Pancreas (tissue), 10 donors: ENCODE measurements at places on chromosomes 4 and X. TPM values are rescaled to one million over a fixed set of nuclear protein-coding genes. Genes with fewer than 3 reads are reported as not detected.

DNA sequence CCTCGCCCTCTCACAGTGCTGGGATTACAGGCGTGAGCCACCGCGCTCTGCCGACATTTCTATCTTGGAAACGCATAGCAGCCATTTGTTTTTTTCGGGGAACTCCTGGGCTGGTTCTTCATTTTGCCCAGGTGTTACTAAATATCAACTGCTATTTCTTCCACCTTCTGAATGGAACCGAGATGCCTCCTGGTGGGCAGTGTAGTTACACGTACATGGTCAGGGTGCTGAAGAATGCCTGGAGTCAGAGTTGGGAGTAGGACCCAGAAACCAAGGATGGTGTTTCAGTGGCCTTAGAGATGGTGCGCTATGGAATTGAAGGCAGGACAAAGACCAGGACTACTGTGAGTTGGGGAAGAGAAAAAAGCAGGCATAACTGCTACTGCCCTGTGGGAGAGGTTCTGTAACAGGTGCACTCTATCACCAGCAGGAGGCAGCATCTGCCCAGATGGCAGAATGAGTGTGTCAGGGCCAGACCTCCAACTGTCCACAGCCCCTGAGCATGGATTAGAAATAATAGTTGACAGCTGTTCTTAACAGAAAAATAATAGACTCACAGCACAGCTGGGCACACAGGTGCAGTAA lies 81.7 kb downstream of the ZC4H2 start:
- no peaks in the 10 kb centered on the region for H3K36me3 ChIP-seq
- no peak overlapping the region for H3K27ac ChIP-seq
- no peaks in the 10 kb centered on the region for H3K4me1 ChIP-seq
- DNase-seq = no peak

DNA sequence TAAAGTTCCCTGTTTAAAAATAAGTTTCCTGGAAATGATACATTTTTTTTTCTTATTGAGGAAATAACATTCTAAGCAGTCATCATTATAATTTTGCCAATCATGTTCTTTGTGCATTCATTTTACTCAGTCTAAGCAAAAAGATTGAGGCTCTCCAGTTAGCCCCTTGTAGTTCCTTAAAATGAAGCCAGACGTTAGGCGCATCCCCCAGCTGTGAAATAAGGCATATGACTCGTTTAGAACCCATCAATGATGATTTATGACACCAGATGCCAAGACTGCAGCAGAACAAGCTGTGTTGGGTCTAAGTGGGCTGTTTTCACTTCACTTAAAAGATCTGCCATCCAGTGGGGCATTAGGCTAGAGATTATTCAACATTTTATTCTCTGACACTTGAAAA lies 17.0 kb downstream of the PDGFC start:
- H3K36me3 ChIP-seq = no peaks in the 10 kb centered on the region
- DNase-seq = no peak
- H3K27ac ChIP-seq = peak overlapping the region; percentile 4

GRCh38 chr4:182715548-182715947 lies 201.6 kb downstream of the DCTD start:
- H3K4me1 ChIP-seq = no peaks in the 10 kb centered on the region
- DNase-seq = no peak
- no peak overlapping the region for H3K27ac ChIP-seq
- no peaks in the 10 kb centered on the region for H3K27me3 ChIP-seq

NWD2 gene
- polyA plus RNA-seq = 0.11 TPM

DNA sequence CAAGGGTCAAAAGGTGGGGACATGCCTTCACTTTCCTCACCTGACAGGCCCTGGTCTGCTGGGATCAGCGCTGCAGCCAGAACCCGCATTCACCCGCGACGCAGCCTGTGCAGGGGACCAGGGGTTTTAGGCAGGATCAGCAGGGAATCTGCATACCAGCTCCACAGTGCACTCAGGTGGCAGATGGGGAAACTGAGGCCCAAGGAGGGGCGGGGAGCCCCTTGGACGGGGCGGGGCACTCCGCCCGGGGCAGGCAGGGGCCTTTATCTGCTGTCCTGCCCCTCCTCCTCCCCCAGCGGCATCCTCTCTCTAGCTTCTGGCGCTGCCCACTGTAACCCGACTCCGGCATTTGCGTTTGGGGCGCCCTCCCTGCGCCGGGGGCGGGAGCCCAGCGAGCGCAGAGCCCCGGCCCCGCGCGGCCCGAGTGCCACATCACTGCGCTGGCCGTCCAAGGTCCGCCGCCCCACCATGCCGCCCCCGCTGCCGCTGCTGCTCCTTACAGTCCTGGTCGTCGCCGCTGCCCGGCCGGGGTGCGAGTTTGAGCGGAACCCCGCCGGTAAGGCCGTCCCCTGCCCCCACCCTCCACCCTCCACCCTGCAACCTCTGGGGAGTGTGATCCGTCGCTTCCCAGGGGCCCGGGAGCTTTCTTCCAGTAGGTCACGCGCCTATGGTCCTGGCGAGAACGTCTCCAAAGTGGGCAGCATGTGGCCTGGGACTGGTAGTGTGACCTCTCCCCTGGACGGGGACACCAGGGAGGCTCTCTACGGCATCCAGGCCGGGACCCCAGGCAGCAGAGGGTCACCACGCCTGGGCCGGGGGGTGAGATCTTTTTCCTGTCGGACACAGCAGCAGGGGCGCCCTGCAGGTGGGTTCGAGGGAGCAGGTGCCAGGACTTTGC lies at the start of gene CPZ:
TSS of gene CPZ (plus strand) at position 400 of the 898 bp plus-strand sequence. CDS start at position 469, 69 bp downstream.
- H3K27me3 ChIP-seq = peaks cover 17% of the 10 kb centered on the region
- DNase-seq = no peak
- H3K27ac ChIP-seq = no peak within 1 kb of the TSS
- H3K4me1 ChIP-seq = no peaks in the 10 kb centered on the region
- peak within 1 kb of the TSS; percentile 10 for H3K4me3 ChIP-seq
- H3K36me3 ChIP-seq = no peaks in the 10 kb centered on the region

- H3K4me1 ChIP-seq = no peaks in the 10 kb centered on the region
- no peak overlapping the region for H3K27ac ChIP-seq
- H3K27me3 ChIP-seq = no peaks in the 10 kb centered on the region
- no peaks in the 10 kb centered on the region for H3K36me3 ChIP-seq
- H3K4me3 ChIP-seq = no peak overlapping the region
These were observed 64.7 kb upstream of the BTC start for GRCh38 chr4:74858921-74859562.

DNA sequence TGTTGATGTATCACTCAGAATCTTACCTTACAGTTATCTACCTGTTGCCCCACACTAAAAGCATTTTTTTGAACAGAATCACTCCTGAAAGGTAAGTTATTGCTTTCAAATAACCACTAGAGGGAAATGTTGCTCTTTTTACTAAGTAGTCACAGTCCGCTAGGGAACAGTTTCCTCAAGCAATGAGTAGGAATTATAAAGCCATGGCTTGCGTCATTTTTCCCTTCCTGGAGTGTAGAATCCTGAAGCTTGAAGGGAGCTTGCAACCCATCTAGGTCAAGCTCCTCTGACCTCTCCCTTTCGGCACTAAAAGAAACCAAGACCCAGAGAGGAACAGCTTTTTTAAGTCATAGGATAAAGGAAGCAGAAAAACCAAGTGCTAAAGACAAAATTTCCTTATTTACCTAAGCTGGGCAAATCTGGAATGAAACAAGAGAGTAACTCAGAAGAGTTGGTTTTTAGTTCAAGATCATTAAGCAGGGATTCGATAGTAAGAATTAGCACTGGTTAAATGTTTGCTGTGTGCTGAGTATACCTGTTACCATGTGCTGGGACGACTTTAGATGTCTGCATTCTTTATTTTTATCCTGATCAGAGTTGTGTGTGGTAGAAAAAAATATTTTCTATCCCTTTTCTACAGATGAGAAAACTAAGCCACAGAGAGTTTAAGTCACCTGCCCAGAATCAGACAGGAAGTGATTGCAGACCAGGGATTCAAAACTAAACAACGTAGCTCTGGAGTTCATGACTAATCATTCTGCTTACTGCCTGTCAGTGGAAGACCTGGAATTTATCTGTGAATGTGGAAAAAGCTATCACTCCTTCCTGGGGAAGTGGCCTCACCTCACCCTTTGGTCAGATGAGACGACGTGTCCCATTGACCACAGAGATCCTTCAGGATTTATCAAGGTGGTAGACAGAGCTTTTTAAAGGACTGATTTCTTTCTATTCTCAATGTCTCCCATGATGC lies 631.5 kb downstream of the RAB28 start:
- H3K36me3 ChIP-seq = no peaks in the 10 kb centered on the region
- H3K4me3 ChIP-seq = no peak overlapping the region
- H3K27me3 ChIP-seq = peaks cover 14% of the 10 kb centered on the region
- H3K27ac ChIP-seq = no peak overlapping the region
- no peaks in the 10 kb centered on the region for H3K4me1 ChIP-seq

GRCh38 chr4:7197910-7198309 lies 5.6 kb downstream of the SORCS2 start:
- no peak overlapping the region for H3K4me3 ChIP-seq
- no peak overlapping the region for H3K27ac ChIP-seq
- peaks cover 6% of the 10 kb centered on the region for H3K27me3 ChIP-seq
- peak; percentile 43 for DNase-seq
- no peaks in the 10 kb centered on the region for H3K36me3 ChIP-seq

DNA sequence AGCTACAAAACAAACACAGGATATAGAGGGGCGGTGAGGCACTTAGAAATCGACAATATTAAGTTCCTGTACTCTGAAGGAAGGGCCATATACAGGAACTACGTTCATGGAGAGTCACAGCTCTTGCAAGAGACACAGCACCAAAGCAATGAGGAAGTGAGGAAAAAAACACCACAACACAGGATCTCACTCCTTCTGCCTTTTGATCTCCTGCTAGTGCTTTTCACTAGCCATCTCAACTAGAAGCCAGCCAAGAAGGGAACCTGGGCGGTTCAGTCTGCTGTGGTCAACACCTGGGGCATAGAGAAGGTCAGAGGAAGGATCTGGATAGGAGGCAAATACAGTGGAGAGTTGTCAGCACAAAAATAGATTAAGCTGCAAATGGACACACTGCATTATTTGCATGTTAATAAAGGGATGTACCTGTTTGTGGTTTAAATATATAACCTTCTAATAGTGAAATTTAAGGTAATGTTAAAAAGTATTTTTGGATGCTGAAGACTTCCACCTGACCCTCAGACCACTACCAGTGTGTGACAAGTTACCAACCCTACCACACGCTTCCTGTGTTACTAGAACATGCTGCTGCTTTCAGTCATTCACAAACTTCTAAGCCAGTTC lies 104.6 kb downstream of the DTHD1 start:
- H3K27me3 ChIP-seq = no peaks in the 10 kb centered on the region
- H3K36me3 ChIP-seq = no peaks in the 10 kb centered on the region
- no peak overlapping the region for H3K4me3 ChIP-seq
- H3K4me1 ChIP-seq = no peaks in the 10 kb centered on the region
- no peak overlapping the region for H3K27ac ChIP-seq

GRCh38 chrX:139063364-139063763 lies 351.8 kb upstream of the FGF13 start:
- no peaks in the 10 kb centered on the region for H3K27me3 ChIP-seq
- H3K27ac ChIP-seq = no peak overlapping the region
- H3K4me1 ChIP-seq = no peaks in the 10 kb centered on the region
- DNase-seq = no peak
- no peaks in the 10 kb centered on the region for H3K36me3 ChIP-seq
- no peak overlapping the region for H3K4me3 ChIP-seq
